ENCODE measurements at places on chromosomes 7 and 10.

GRCh38 chr10:66604195-66604594 is 321.6 kb upstream of the LRRTM3 start:
- no peak for DNase-seq

- peak; percentile 42 for DNase-seq
Measured at GRCh38 chr10:132836832-132837540, 51.0 kb upstream of the NKX6-2 start.

GRCh38 chr10:18418541-18419215 is 232.7 kb downstream of the NSUN6 start:
- DNase-seq = no peak

DNA sequence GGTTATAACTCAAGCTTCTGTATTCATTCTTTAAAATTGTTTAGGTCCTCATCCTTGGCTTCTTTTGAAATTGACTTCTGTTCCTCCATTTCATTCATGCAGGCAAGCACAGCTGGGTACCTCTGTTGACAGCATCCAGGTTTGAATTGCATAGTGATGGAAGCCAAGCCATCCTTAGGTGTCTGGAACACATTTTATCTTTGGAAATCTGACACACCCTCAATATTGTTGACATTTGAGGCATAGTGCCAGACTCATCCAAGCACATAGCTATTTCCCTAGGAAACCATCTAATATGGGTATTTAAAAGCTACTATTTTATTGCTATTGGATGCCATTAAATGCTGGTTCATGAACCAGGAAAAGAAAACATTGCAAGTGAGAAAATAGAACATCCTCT is 142.1 kb upstream of the PTPRZ1 start:
- no peak for DNase-seq

DNA sequence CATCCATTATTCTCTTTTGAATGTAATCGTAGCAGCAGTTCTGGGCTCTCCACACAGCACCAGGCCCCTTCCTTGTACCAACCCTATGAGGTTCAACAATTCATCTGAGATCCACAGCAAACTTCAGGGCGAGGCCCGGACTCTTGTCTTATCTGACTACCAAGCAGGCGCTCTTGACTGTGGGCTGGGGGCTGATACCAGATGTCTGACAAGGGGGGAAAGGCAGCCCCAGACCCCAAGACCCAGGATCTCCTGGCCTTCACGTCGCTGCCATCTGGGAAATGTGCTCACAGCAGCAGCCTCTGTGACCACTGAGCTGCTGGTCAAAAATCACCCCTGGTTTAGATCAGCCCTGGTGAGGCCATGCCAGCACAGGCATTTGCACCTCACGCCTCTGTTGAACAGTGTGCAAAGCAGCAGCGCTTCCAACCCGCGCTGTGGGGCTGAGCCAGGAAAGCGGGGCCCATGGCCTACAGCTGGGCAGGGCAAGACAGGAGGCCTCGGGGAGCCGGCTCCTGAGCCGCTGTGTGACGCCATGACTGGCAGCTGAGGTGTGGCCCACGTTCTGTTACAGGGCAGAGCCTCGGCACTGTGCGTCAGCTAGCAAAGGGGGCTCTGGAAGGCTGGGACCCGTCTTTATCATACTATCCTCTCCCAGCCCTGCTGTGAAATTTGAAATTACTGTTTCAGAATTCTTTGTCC is 143.9 kb downstream of the PAXIP1 start:
- no peak for DNase-seq

- DNase-seq = no peak
Measured at GRCh38 chr7:127021019-127021738, 231.6 kb downstream of the GRM8 start.

GRCh38 chr7:43193893-43194292 is 81.4 kb downstream of the HECW1 start:
- DNase-seq = no peak

- no peak for DNase-seq
Measured at GRCh38 chr10:33199731-33200232, 134.7 kb downstream of the NRP1 start.

DNA sequence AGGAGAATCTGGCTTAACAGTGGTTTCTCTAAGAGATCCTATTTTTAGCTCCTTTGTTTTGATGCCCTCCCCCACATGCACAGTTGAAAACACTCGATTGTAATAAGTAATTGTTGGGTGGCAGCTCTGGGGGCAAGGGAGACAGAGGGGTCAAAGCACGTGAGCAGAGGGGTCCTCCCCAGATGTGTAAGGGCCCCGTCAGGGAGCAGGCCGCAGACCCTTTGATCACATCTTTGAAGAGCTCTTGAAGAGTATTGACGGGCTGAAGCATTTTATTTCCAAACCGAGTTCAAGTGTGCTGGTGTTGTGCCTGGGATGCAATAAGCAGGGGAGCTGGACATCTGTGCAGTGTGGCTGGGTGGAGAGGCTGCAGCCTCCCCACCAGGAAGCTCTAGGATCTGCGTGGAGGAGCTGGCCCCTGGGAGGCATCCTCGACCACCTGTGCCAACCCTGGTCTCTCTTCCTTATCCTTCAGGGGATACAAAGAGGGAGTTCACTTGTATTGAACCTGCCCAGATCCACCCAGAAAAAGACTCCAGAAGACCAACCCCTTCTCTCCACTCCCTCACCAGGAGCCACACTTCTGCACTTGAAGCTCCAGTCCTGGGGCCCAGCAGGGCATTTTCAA is 473.0 kb upstream of the MGMT start:
- DNase-seq = no peak

DNA sequence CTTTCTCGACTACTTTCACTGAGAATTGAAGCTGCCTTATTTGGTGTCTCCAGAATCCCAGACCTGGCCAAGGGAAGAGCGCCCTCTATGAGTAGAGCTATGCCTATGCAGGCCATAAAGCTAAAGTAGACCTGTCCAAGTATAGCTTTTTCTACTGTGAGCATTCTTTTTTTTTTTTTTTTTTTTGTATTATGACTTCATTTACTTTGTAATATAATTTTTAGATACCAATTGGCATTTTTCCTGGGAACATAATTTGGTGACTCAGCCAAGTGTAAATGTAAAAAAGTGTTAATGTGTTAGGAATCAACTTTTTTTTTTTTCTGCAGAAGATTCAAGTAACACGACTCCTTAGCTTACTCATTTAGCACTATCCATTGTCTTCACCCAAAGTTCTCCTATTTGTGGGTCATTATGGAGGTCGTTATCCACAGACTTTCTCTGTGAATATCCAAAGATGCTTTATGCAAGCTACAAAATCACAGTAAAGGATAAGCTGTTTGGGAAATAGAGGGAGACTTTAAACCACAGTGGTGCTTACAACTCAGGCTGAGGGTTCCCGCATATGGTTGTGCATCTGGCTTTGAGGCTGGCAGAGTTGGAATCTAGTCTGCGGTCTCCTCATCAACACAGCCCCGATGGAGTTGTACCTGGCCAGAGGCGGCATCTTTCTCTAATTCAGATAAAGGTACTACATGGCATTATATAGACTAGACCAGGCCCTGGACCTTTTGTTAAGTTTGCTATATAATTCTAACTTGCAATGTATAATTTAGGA is 1040.2 kb upstream of the SORCS1 start:
- DNase-seq = no peak

GRCh38 chr10:570628-571163 is 118.8 kb downstream of the DIP2C start:
- no peak for DNase-seq

- DNase-seq = no peak
Measured at GRCh38 chr7:87414794-87415188, 60.7 kb downstream of the ABCB4 start.

- DNase-seq = no peak
Measured at GRCh38 chr10:104046651-104047050, 39.0 kb downstream of the COL17A1 start.

DNA sequence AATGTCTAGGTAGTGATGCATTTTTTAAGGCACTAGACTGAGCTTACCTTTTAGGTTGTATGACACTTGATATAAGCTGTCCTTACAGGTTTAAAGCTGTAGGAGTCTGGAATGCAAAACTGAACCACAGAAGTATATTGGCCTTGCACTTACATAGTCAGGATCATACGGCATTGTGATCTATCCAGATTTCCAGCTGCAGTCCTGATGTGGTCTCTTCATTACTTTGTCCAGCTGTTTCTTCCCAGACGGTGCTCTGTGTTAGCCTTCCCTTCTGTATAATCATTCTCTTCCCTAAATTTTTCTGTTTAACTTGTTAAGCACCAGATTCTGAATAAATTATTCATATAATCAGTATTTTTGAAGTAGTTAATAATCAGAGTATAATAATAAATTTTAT is 67.1 kb downstream of the AUTS2 start:
- no peak for DNase-seq

- no peak for DNase-seq
Measured at GRCh38 chr7:158944195-158944594, 87.8 kb downstream of the DYNC2I1 start.

- DNase-seq = no peak
Measured at GRCh38 chr7:90892213-90892612, 296.1 kb downstream of the CDK14 start.

DNA sequence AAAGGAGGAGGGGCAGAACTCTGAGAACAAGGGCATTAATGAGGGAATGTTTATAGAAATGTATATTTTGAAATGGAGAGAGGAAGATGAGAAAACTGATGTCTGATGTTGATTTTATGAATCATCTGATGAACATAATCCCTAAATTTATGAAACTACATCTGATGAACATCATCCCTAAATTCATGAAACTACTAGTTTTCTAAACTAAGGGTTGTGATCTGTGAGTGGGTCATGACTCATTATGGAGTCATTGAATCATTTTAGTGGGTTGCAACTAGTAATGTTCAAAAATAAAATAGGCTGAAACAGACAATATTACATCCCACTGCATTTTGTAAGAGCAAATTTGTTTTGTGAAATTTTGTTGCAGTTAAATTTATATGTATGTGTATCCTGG is 442.6 kb upstream of the TEX47 start:
- no peak for DNase-seq

DNA sequence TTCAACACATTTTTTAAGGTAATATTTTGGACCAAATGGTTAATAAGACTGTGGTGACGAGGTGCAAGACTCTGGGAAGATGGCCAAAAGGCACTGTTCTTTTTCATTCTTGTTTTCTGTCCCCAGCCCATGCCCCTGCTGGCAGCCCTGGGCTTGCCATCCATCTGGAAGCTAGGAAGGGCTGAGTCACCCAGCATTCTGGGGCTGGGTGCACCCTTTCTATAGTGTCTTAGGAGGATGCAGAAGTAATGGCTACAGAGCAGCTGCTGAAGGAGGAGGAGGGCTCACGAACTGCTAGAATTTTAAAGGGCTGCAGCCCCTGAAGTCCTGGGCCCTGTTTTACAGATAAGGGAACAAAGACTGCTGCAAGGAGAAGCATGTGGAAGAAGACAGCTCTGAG is 42.8 kb upstream of the ZNF32 start:
- DNase-seq = no peak

DNA sequence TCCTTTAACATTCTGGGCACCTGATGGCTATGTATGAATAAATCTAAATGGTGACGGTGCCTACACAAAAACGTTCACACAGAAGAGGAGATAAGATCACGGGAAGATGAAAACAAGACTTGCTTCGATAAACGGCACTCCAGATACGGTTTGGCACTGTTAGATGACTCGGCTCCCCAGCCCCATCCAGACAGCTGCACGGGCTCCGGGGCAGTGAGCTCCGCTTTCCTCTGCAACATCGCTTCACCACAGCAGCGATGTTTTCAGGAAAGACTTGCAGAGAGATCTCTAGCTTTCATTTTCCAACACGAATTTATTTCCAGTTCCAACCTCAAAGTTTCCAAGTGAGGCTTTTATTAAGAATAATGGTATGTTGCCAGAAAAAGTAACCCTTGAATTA is 132.1 kb downstream of the KLF6 start:
- DNase-seq = no peak

- DNase-seq = no peak
Measured at GRCh38 chr7:40656349-40656748, 521.5 kb downstream of the SUGCT start.

DNA sequence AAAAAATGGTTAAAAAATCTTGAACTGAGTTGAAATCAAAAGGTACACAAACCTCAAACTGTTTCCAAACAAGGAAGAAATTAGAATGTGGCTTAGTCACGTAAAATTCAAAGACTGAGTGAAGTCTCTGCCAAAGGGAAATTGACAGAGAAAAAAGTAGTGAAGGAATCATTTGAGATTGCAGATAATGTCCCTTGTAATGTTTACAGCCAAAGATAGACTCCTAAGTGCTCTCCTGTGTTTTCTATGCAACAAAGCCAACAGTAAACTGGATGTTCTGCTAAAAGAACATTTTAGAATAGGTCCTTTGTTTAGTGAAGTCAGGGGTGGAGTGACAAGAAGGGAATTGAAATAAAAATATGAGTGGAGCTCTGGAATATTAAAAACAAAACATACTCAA is 117.9 kb downstream of the ITGA8 start:
- no peak for DNase-seq

DNA sequence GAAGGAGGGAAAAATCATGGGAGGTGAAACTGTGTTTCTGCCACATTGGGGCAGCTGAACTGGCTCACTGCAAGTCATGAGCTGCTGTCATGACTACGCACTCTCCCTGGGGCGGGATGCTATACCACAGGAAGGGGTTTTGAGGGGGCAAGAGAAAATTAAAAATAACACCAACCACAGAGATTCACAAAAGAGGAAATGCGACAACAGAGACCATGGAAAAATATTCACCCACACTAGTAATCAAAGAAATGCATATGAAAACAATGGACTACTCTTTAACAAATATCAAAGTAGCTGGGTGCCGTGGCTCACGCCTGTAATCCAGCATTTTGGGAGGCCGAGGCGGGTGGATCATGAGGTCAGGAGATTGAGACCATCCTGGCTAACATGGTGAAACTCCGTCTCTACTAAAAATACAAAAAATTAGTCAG is 65.2 kb upstream of the TM9SF3 start:
- no peak for DNase-seq

GRCh38 chr10:35824704-35825103 is 182.6 kb upstream of the FZD8 start:
- DNase-seq = no peak

GRCh38 chr10:89633484-89633883 is 11.6 kb downstream of the PANK1 start:
- no peak for DNase-seq

- DNase-seq = no peak
Measured at GRCh38 chr10:113216102-113216501, 266.1 kb downstream of the TCF7L2 start.

GRCh38 chr10:79098596-79099015 is 29.8 kb downstream of the ZMIZ1 start:
- no peak for DNase-seq

- DNase-seq = no peak
Measured at GRCh38 chr10:117720931-117721835, 178.6 kb downstream of the EMX2 start.

DNA sequence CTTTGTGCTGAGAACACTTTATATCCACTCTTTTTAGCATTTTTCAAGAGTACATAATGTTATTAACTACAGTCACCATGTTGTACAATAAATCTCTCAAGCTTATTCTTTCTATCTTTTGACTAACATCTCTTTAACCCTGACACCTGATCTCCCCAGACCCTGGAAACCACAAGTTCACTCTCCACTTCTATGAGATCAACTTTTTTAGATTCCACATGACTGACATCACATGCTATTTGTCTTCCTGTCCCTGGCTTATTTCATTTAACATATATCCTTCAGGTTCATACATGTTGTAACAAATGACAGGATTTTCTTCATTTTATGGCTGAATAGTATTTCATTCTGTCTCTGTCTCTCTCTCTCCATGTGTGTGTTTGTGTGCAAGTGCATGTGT is 15.5 kb downstream of the SLC13A1 start:
- DNase-seq = no peak

Measured in activated T-cell treated with anti-CD3 and anti-CD28 coated beads for 1 hour (primary cell).